Muscle of leg (tissue), 16 donors: ENCODE measurements at places on chromosomes 6 and 20. TPM values are rescaled to one million over a fixed set of nuclear protein-coding genes. Genes with fewer than 3 reads are reported as not detected.

Gene WFDC10B
- not detected for total RNA-seq

Gene SCAND1
- 26.4 TPM for total RNA-seq

Gene TRMT11
- 21.9 TPM for total RNA-seq

Gene C6orf120
- 29.8 TPM for total RNA-seq

Gene HCRTR2
- not detected for total RNA-seq

Gene ARHGAP18
- 19.6 TPM for total RNA-seq

Gene SLC17A2
- not detected for total RNA-seq

Gene MRAP2
- total RNA-seq, result 30.6 TPM

Gene ADTRP
- 0.22 TPM for total RNA-seq

Gene CPNE5
- 4.9 TPM for total RNA-seq

Gene C6orf58
- 0.09 TPM for total RNA-seq

Gene THBS2
- total RNA-seq, result 119 TPM

Gene SERPINB6
- total RNA-seq, result 55.3 TPM

Gene GPLD1
- 2.7 TPM for total RNA-seq

Gene MDC1
- total RNA-seq, result 9.6 TPM

Gene LKAAEAR1
- 0.27 TPM for total RNA-seq

Gene KIAA0408
- 17.6 TPM for total RNA-seq

Gene FAM217A
- total RNA-seq, result not detected

Gene CD109
- total RNA-seq, result 21.1 TPM

Gene CLIC5
- total RNA-seq, result 8.5 TPM

Gene MCCD1
- total RNA-seq, result not detected

Gene SRMS
- not detected for total RNA-seq

Gene MTFR2
- total RNA-seq, result 0.58 TPM

Gene MYB
- 0.40 TPM for total RNA-seq

Gene COL20A1
- 4.6 TPM for total RNA-seq

Gene HLA-G
- not detected for total RNA-seq

Gene LY86
- 2.7 TPM for total RNA-seq

Gene BHLHE23
- total RNA-seq, result not detected

Gene WFDC2
- total RNA-seq, result 0.13 TPM

Gene PDE10A
- total RNA-seq, result 9.0 TPM

Gene EPHA7
- 9.8 TPM for total RNA-seq

Gene MAS1
- total RNA-seq, result 0.09 TPM

Gene NFATC2
- total RNA-seq, result 3.8 TPM

Gene CNKSR3
- 14.0 TPM for total RNA-seq

Gene MDFI
- total RNA-seq, result 77.4 TPM

Gene BTBD9
- total RNA-seq, result 10.5 TPM

Gene ARHGAP40
- total RNA-seq, result under 0.01 TPM

Gene OPRM1
- not detected for total RNA-seq

Gene SLC22A2
- 0.04 TPM for total RNA-seq

Gene SMPDL3A
- total RNA-seq, result 10.2 TPM

Gene FAM83C
- total RNA-seq, result not detected

Gene ZNF184
- total RNA-seq, result 15.1 TPM

Gene MLN
- total RNA-seq, result not detected

Gene TSPO2
- total RNA-seq, result 0.22 TPM

Gene SLC17A1
- not detected for total RNA-seq

Gene DEFB132
- total RNA-seq, result not detected

Gene PHIP
- total RNA-seq, result 25.8 TPM

Gene BPI
- 0.40 TPM for total RNA-seq

Gene MEI4
- under 0.01 TPM for total RNA-seq
